ENCODE measurements at places on chromosomes 1 and 21. TPM values are rescaled to one million over a fixed set of nuclear protein-coding genes. Genes with fewer than 3 reads are reported as not detected.

Gene FAM110D
- total RNA-seq = 0.03 TPM

Gene PADI2
- total RNA-seq = 0.84 TPM

Gene SH2D1B
- total RNA-seq = 0.10 TPM

Gene CYP4B1
- 0.24 TPM for total RNA-seq

Measured in A549 treated with AZD2906 at 1 μM for 4 hours (cell line).